ENCODE measurements at places on chromosomes 7 and 10. TPM values are rescaled to one million over a fixed set of nuclear protein-coding genes. Genes with fewer than 3 reads are reported as not detected.

DNA sequence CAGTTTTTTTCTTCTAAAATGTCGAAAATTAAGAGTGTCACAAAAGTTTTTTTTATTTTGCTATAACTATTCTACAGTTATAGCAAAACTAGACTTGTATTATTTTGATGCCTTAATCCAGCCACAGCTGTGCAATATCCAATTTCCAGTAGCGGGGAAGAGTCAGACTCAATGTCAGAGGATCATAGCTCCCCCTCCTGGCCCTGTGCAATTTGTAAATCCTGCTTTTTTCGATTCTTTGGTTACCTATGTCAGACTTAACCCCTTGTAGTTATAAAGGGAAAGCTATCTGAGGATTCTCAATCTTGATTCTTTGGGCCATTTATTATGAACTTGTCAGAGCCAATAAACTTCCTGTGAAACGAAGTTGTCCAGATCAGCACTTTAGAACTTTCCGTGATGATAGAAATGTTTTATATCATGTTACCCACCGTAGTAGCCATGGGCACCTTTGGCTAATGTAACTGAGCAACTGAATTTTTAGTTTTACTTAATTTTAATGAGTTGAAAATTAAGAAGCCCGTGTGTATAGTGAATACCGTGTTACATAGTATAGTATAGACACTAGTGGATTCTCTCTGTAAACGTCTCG lies 87.7 kb upstream of the PRKCQ start:
- peak; percentile 34 for DNase-seq

DNA sequence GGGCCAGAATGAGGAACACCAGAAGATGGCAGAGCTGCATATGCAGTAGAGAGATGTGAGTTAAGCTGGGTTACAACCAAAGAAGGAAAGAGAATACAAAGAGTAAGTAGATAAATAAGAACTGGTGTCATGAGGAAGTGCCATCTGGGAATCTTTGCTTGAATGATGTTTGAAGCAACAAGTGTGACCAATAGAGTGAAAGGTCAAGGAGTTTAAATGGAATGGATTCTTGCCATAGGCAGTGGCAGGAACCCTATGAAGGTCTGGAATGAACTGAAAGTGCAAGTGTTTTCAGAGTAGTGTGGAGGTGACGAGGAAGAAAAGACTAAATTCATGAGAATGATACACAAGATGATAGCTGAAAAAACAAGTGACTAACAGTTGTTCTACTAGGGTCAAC lies 21.6 kb downstream of the MEST start:
- DNase-seq, result no peak

- no peak for DNase-seq
Measured at GRCh38 chr7:37928878-37929277, 8.4 kb downstream of the EPDR1 start.

GRCh38 chr10:103463499-103463898 lies 4.8 kb upstream of the CALHM1 start:
- DNase-seq, result no peak

- no peak for DNase-seq
Measured at GRCh38 chr10:11318826-11319598, 292.4 kb downstream of the USP6NL start.

DNA sequence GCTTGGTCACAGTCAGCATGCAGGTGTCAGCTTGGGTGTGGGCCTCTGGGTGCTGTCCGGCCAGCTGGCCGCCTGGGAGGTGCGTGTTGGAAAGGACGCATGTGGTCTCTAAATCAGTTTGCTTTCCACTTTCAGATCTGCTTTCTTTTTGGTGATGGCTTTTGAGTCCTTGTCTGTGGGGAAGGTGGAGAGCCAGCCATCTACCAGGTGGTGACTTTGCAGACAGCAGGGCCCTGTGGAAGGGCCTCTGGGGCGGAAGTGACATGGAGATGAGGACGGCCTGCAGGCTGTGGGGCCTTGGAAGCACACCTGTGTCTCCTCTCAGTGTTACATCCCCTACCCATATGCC lies 59.4 kb downstream of the WDR37 start:
- no peak for DNase-seq

WAPL gene
- total RNA-seq, result 22.4 TPM

ASB15 gene
- total RNA-seq, result not detected

- no peak for DNase-seq
Measured at GRCh38 chr10:52185256-52185655, 128.8 kb upstream of the DKK1 start.

GRCh38 chr10:116899626-116900025 lies 50.3 kb downstream of the ENO4 start:
- DNase-seq, result no peak

AOAH gene
- total RNA-seq, result 2.6 TPM

DNA sequence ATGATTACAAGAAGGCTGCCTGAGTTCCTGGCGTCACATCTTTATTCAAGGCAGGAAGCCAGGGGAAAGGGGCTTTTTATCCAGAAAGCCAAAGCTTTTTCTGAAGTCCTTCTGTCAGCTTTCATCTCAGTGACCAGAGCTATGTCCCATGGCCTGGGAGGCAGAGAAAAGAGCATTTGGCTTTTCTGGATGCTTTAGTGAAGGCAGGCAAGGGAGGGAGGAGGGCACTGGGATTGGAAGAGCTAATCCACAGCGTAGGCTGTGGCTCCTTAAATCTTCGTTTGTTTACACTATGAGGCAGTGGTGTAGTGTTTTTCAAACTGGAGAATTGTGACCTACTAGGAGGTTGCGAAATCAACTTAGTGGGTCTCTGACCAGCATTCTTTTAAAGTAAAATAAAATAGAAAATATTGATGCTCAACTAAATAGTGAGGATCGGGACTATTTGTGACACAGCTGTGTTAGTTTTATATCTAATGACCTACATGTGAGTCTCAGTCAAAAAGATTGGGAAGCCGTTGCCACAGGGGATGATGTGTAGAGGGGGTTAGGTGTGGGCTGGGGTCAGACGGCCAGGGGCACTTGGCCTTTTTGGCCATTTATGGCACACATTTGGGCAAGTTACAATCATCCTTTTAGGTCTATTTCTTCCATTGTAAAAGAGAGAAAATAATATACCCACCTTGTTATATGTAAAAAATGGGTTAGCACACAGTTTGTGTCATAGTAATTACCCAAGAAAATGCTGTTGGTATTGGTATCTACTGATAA lies 14.1 kb downstream of the CRYGN start:
- DNase-seq, result peak; percentile 86

DNA sequence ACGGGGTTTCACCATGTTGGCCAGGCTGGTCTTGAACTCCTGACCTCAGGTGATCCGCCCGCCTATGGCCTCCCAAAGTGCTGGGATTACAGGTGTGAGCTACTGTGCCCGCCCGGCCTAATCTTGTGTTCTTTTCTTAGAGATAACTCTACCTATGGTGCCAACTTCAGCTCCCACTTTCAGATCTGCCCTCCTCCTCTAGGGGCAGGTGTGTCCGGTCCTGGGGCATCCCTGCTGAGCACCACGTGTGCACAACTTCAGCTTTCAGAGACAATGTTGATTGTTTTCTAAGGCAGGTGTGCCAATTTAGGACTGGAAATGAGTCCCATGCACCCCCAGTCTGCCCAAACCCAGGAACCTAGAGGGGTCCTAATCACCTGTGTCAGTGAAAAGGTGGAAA lies 18.5 kb upstream of the FXYD4 start:
- no peak for DNase-seq

DNA sequence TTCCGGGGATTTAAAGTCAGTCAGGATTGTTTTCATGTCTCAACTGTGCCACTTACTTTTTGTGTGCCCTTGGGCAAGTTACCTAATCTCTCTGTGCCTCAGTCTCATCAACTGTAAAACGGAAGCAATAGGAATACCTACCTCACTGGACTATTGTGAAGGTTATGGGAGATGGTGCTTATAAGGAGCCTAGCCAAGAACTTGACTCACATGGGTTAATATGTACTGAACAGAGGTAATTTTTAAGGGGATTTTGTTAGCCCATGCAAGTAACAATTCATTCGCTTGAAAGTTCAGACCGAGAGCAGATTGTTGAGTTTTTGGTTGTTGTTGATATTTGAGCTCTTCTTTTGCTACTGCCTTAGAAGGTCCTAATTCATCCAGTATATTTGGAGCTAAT lies 202.9 kb downstream of the ZNF365 start:
- DNase-seq, result no peak

- no peak for DNase-seq
Measured at GRCh38 chr10:97372233-97372875, 28.8 kb downstream of the RRP12 start.

ETV1 gene
- total RNA-seq, result 11.9 TPM

SPDYE8 gene
- total RNA-seq, result not detected

Data from M059J (cell line).